ENCODE measurements at places on chromosomes 5 and 9. TPM values are rescaled to one million over a fixed set of nuclear protein-coding genes. Genes with fewer than 3 reads are reported as not detected.

DNA sequence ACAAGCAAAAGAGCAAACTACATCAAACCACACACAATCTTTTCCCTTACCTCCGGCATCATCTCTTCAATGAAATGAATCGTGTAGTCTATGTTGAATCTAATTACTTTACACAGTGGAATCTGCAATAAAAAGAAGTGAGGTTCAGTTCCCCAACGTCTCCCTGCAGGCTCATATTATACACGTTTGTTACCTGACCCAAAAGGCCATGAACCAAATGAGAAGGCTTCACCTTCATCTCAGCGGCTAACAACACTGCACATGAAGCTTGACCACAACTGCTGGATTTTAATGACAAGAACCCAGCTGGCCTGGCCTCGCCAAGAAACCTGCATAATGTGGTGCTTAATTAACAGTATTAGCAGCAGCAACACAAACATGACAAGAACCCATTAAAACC is 45.5 kb downstream of the DROSHA start:
- no peak for DNase-seq

- no peak for DNase-seq
These were observed 142.9 kb upstream of the POU5F2 start for GRCh38 chr5:93884254-93884653.

The TSTD2 gene
- total RNA-seq = 23.5 TPM

- DNase-seq = no peak
These were observed 547.8 kb downstream of the CCDC171 start for GRCh38 chr9:16100537-16101091.

The HACD4 gene
- 14.5 TPM for total RNA-seq

- DNase-seq = no peak
These were observed 301.9 kb downstream of the RASEF start for GRCh38 chr9:82761027-82761426.

- DNase-seq = no peak
These were observed 22.6 kb downstream of the PLAC8L1 start for GRCh38 chr5:146082798-146083197.

The SCGB3A2 gene
- total RNA-seq = not detected

DNA sequence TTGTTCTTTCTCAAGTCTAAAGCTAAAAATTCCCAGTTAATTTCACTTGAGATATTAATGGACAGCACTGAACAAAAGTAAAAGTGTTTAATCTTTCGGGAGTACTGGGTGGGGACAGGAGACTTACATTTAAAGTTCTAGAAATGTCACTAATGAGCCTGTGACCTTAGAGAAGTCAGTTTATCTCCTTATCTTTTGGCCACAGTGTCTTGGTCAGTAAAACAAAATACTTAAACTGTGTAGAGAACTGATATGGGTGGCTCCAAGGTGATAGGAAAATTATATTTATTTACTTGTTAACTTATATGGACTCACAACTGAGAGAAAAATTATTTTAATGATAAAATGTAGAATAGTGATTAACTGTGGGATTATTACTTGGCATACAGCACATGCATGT is 8.9 kb downstream of the IPO11 start:
- no peak for DNase-seq

DNA sequence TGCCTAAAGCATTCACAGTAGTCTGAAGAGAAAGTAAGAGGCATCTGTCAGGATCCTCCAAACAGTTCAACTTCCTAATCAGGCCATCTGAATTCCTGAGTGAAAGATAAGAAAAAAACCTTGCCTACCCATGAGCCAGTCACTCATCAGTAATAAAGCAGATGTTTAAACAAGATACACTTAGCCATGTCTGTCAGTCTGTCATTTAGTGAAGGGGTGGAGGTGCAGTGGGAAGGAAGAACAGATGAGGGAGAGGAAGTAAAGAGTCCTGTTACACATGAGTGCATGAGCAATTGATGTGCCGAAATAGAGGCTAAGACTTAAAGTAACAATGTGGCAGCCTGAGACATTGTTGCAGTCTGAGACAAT is 29.9 kb upstream of the DMRTA1 start:
- DNase-seq = no peak

The TIMD4 gene
- 1.7 TPM for total RNA-seq

The GBGT1 gene
- 5.8 TPM for total RNA-seq

- DNase-seq = no peak
These were observed 70.3 kb downstream of the MAP1B start for GRCh38 chr5:72177538-72177937.

GRCh38 chr9:127567035-127567729 is 44.9 kb upstream of the STXBP1 start:
- no peak for DNase-seq

The UTP15 gene
- total RNA-seq = 24.7 TPM

DNA sequence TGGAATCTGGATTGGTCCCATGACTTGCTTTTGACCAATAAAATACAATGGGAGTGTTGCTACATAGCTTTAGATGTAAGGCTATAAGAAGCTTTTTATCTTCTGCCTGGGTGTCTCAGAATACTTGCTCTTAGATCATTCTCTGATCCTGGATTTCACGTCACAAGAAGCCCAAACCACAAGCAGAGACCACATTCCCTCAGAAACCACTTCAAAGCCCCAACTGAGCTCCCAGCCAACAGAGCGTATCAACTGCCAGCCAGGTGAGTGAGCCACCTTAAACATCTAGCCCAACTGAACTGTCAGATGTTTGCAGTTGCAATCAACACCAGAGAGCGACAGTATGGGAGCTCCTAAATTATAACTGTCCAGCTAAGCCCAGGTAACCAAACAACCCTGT is 687.1 kb downstream of the TLE1 start:
- DNase-seq = no peak

GRCh38 chr5:42572313-42572712 is 149.1 kb downstream of the GHR start:
- no peak for DNase-seq

DNA sequence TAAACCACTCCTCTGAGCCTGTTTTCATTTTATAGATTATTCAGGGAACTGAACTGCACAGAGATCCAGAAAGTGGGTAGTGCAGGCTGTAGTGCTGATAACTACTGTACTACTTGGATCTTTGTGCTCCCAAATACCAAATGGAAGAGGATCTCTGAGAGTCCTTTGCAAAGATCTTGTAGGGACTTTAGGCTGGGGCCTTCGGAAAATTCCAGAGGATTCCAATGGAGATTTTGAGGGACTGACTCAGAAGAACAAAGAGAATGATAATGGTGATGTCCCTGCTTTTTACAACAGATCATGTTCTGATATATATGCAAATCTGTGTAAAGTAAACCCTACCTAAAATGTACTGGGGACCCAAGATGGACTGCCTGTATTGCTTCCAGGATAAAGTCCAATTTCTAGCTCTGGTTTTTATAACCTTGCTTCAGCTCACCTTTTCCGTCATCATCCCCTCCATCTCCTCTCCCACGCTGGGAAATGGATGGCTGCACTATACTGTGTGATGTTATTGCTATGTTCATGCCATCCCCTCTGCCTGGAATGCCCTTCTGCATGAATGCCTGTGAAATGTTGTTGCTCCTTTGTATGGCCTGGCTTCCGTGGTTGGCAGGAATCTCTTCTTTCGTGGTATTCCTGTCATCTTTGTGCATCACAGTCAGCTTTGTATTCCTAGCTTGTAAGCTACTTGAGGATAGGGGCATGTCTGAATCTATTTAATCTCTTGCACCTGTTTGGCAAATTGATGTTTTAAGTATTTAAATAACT is 9.7 kb upstream of the PSMD5 start:
- DNase-seq = no peak

The ST8SIA4 gene
- 18.3 TPM for total RNA-seq

DNA sequence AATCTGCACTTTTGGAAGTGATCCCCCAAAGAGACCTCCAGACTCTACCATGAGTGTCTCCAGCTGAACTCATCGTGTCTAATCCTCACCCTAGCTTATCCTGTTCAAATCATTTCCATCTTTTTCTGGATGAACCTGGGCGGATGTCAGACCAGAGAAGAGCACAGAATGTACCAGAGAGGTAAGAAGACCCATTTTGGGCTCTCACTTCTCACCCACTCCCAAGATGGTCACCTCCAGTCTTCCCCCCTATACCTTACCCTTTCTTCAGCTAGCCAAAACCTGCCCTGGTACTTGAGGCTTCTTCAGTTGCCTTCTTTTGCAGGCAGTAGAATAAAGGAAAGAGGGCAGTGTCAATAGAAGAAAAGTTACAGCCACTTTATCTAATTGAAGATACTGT is 27.9 kb upstream of the ANXA2R start:
- DNase-seq = no peak

GRCh38 chr5:80156156-80156555 is 99.7 kb downstream of the SERINC5 start:
- no peak for DNase-seq
